GDM1 (cell line): ENCODE measurements at places on chromosomes 2 and 18.

- no peak for DNase-seq
Observed at GRCh38 chr18:49967636-49968313, 154.4 kb upstream of the ACAA2 start.

DNA sequence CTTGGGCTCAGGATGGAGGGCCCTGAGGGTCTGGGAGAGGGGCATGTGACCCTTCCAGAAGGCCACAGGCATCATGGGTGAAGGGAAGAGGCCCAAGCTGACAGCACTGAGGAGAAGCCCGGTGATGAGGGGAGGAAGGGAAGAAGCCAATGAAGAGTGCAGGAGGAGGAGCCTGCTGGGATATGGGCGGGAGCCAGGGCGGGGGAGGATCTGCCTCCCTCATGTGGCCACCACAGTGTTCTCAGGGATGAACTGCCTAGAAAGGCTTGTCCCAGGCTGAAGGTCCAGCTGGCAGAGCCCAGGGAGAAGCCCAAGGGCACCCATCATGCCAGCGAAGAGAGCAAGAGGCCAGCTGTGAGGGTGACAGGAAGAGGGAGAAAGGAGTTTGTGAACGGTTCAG, 24.6 kb upstream of the PLB1 start:
- DNase-seq: no peak

DNA sequence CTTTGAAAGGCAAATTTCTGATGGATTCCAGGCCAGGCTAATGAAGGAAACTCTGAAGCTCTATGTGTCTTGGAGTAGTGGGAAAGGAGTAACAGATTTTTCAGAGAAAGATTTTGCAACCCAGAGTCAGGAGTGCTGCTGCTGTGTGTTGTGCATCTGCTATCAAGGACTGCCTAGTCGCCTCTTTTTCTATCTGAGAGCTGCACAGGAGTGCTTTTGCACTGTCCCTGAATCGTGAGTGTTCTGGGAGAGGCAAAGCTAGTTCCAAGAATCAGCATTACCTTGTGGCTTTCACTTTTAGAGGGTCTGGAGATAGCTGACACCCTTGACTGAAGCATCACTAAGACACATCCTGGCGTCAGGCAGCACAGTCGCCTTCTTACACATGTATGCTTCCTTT, 336.4 kb downstream of the PARD3B start:
- no peak for DNase-seq

DNA sequence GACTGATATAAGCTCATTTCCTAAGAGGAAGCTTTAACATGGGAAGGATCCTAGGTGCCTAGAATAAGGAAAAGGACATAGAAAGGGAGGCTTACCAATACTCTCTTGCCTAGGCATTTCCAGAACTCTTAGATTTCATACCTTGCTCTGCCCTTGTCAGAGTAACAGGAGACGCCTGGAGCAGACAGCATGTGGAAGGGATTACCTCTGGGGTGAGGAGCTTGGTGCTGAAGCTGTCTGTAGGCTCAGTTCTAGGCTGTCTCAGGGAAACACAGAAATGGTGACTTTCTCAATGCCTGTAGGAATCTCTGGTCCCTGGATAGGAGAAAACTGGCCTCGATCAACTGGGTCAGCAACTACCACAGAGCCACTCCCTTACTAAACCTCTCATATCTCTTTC, 150.0 kb downstream of the SLC4A3 start:
- DNase-seq: no peak

- DNase-seq: no peak
Observed at GRCh38 chr2:36834203-36834602, 132.1 kb downstream of the STRN start.

DNA sequence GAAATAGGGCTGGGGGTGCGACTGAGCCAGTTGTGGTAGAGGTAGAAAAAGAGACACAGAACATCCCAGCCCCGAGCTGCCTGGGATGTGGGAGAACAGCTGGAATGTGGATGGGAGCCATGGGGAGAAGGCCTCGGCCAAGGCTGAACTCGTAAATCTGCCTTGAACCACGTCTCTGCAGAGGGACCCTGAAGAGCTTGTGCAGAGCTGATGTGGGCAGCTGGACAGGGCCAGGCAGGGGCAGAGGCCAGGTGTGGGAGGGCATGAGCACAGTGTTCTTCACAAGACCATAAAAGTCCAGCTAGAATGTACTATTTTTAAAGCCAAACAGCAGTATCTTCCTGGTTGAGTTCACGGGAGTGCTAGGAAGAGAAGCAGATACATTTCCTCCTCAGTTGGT, 5.7 kb downstream of the TCF23 start:
- DNase-seq: no peak

DNA sequence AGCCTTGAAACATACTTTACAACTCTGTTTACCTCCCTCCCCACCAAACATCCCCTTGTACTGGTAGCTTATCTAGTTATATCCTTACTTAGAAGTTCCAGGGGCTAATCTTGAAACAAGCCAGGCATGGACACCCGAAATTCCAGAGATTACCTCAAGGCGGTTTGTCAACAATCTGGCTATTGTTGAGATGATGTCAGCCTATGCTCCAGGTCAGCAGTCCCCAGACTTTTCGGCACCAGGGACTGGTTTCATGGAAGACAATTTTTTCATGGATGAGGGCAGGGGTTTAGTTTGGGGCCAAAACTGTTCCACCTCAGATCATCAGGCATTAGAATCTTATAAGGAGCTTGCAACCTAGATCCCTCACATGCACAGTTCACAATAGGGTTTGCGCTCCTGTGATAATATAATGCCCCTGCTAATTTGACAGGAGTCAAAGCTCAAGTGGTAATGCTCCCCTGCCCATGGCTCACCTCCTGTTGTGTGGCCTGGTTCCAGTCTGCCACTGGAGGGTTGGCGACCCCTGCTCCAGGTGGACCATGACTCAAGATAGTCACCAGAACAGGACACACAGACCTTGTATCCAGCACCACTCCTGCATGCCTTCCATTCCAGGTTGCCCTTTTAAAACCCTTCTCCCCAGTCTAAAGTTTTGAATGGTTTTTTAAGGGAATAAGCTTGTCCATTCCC, 171.2 kb downstream of the SPAG16 start:
- no peak for DNase-seq

- DNase-seq: no peak
Observed at GRCh38 chr2:160207804-160208654, 8.0 kb upstream of the ITGB6 start.

GRCh38 chr2:74366036-74366435, 14.1 kb downstream of the DCTN1 start:
- DNase-seq: no peak
